ENCODE measurements at places on chromosomes 16 and 17. TPM values are rescaled to one million over a fixed set of nuclear protein-coding genes. Genes with fewer than 3 reads are reported as not detected.
A peak's percentile ranks its signal among the peaks of the same experiment; 100 is the strongest.

- DNase-seq: no peak
Observed at GRCh38 chr16:57151369-57151768, 34.5 kb downstream of the PSME3IP1 start.

DNA sequence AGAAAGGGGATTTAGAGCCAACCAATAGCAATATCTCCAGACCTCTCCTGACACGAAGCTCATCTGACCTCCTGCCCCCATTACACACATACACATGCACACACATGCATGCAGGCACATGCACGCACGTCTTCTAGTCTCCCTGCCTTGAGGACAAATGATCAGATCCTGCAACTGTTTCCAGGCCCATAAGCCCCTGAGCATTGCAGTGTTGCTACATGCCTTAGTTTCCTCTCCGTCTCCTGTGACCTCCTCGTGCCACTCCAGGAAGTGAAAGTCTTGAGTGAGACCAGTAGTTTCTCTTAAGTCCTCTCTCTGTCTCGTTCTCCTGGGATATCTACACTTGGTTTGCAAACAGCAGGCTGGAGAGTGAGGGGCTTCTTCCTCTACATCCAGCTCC lies 8.2 kb downstream of the CIITA start:
- no peak for DNase-seq

GRCh38 chr16:58855291-58855863 lies 121.3 kb upstream of the GOT2 start:
- no peak for DNase-seq

DNA sequence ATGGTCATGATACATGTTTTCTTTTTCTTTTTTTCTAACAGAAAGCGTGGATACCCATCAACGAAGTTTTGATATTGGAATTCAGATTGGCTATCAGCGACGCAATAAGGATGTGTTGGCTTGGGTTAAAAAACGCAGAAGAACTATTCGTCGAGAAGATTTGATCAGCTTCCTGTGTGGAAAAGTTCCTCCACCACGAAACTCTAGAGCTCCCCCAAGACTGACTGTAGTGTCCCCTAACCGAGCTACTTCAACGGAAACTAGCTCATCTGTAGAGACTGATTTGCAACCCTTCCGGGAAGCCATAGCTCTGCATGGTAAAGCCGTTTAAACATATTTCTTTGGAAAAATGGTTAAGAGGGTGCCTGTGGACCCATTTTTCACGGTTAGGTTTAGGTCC lies 11.5 kb downstream of the HAPSTR1 start:
- DNase-seq: no peak

GRCh38 chr16:55280587-55280986 lies 43.4 kb upstream of the IRX6 start:
- no peak for DNase-seq

DNA sequence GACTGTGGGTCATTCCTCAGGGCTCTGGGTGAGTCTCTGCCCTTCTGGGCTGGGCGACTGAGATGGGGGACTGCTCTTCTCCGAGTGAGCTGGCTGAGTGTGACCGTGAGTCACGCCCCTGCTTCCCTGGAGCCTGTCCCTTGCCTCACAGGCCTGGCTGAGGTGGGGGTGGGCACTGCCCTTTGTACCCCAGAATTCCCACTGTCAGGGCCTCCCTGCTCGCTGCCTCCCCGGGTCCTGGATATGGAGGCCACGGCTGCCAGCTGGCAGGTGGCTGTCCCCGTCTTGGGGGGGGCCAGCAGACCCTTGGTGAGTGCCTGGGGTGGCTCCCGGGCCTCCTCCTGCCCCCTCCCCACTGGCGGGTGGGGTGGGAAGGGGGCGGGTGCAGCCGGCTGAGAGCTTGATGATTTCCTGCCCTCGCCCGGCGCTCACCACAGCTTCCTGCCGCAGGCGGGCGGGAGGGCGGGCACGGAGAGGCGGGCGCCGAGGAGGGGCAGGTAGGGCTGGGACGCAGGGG lies at the start of gene LAT:
LAT (plus strand) TSS at position 434 of the 517 bp plus-strand sequence. CDS start 366 bp downstream, outside the sequence.
- DNase-seq: peak; percentile 47

Gene CFAP20
- 27.5 TPM for total RNA-seq

GRCh38 chr16:1327619-1327947 lies 5.9 kb upstream of the BAIAP3 start:
- no peak for DNase-seq

GRCh38 chr16:29644973-29645693 lies 17.9 kb upstream of the SPN start:
- DNase-seq: no peak

Gene EMP2
- total RNA-seq: 741 TPM

- DNase-seq: no peak
Observed at GRCh38 chr17:75418531-75418930, 13.1 kb upstream of the GRB2 start.

DNA sequence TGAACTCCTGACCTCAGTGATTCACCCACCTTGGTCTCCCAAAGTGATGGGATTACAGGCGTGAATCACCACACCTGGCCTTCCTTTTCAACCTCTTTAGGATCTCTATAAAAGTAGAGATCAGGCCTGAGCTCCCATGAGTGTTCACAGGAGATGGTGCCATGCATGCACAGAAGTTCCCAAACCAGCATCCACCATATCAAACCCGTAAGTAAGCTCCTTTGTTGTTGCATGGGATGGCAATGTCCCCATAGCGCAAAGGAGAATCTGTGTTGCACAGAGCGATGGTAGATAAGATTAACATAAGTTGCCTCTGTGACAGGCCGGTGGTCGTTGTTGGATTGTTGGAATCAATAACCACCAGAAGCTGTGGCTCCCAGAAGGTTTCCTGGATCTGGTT lies 34.8 kb upstream of the PPM1D start:
- DNase-seq: no peak
